Islet precursor cell (in vitro differentiated cells): ENCODE measurements at places on chromosomes 16 and 17.

- no peak for DNase-seq
Measured at GRCh38 chr17:80671825-80672110, 127.1 kb downstream of the RPTOR start.

DNA sequence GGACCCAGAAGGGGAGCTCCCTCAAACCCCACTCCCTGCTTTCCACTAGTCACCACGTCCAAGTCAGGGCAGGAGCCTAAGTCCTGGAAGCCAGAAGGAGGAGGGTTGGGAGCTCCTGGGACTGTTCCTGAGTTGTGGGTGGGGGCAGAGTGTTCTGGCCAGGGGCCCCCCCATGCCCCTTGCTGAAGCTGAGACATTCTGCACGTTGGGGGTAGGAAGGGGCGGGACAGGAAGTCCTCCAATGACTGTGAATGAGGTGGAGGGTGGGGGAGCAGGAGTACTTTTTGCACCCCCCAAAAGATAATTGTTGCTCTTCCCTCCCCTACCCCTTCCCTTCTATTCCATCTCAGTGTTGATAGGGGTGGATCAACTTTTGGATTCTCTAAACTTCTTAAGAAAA is 21.4 kb upstream of the C17orf113 start:
- no peak for DNase-seq

DNA sequence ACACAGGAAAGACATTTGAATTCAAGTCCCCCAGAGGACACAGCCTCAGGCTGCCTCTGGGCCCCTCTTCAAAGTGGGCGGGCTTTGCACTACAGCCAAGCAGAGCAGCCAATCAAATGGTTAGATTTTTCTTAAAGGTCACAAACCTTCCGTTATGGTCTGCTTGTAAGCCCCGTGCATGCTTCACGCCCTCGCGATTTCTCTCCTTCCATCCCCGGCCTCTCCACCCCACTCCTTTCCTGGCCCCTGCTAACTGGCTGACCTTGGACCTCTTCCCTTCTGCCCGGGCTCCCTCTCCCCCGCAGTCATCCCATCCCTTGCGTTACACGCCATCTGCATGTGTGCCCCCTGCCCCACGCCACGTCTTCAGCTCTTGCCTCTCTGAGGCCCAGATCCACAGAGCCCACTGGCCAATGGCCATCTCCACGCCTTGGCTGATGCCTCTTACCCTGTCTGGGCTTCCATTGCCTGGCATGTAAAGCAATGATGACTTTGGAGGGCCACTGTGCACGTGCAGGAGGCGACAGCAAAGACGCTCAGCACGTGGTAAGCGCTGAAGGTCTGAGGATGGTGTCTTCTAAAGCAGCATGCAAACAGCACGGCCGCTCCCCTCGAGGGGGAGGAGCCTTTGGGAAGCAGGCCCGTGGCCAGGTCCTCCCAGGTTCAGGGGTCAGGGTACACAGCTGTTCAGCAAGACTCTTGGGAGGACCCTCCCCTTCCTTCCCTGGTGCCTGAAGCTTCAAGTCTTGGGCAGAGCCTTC is 86.8 kb downstream of the ZDHHC7 start:
- no peak for DNase-seq

DNA sequence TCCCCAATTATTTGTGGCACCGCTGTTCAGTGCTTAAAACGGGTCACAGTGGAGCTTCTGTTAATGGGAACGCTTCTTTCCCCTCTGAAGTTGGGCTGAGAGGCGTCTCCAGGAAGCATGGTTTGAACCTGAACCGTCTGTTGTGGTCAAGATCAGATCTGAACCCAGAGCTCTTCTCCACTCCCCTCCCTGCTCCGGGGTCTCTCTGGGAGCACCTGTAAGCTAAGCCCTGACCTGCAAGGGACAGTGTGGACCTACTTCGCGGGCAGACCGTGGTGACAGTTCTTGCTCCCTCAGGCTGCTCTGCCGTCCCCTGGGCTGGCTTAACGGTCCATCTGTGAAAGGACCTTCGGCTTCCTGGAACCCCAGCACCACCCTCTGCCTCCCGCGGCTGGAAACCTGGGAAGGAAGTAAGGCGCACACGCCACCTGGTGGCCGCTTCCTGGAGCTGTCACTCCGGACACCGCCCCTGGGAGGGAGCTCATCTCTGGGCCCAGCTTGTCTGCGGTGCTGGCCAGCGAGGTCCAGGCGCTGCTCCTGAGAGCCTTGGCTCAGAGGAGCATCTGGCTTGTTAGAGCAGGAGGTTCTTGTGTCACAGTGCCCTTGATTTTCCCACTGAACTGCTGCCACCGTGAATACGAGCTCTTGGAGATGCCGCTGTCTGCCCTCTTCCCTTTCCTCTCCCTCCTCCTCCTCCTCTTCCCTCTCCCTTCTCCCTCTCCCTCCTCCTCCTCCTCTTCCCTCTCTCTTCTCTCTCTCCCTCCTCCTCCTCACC is 518.5 kb upstream of the EEF2KMT start:
- DNase-seq: peak; percentile 89

- no peak for DNase-seq
Measured at GRCh38 chr16:22322021-22322471, 24.8 kb downstream of the POLR3E start.

GRCh38 chr17:30956764-30957374 is 14.0 kb upstream of the RNF135 start:
- DNase-seq: no peak

DNA sequence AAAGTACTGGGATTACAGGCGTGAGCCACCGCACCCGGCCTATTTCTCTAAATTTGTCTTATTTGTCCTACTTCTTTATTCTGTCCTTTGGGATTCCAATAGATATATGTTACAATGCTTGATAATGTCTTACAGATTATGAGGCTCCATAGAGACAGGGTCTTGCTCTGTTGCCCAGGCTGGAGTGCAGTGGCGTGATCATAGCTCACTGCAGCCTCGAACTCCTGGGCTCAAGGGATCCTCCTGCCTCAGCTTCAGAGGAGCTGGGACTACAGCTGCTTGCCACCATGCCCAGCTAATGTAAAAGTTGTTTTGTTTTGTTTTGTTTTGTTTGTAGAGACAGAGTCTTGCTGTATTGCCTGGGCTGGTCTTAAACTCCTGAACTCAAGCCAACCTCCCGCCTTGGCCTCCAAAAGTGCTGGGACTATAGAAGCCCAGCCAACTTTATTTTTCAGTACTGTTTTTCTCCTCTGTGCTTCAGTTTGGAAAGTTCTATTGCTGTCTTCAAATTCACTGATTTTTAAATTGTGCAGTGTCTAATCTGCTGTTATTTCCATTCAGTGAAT is 10.3 kb downstream of the ANKRD13B start:
- no peak for DNase-seq

- peak; percentile 99 for DNase-seq
Measured at GRCh38 chr17:13544292-13544691, 57.4 kb downstream of the HS3ST3A1 start.

- no peak for DNase-seq
Measured at GRCh38 chr16:78473031-78473699, 373.7 kb downstream of the WWOX start.

GRCh38 chr16:56300242-56300623 is 108.9 kb downstream of the GNAO1 start:
- no peak for DNase-seq

DNA sequence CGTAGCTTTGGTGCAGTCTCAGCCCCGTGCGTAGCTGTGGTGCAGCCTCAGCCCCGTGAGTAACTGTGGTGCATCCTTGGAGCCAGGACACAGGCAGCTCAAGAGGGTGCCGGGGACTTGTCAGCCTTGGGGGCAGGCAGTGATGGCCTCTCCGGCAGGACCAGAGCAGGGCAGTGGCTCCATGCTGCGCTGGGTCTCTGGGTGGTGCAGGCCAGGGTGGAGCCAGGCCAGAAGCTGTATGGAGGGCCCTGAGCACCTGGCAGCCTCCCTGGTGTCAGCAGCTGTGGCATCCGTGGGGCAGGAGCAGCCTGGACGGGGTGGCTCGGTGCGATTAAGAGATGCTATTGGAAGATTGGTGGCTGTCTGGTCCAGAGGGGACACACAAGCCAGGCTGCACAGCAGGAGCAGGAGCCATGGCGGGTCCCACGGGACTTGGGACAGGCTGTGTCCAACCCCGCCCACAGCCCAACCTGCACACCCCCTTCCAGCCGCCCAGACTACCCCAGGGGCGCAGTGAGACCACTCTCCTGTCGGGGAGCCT is 28.3 kb upstream of the CDH15 start:
- DNase-seq: no peak

- DNase-seq: peak; percentile 55
Measured at GRCh38 chr17:78163881-78164747, 4.3 kb upstream of the SYNGR2 start.

DNA sequence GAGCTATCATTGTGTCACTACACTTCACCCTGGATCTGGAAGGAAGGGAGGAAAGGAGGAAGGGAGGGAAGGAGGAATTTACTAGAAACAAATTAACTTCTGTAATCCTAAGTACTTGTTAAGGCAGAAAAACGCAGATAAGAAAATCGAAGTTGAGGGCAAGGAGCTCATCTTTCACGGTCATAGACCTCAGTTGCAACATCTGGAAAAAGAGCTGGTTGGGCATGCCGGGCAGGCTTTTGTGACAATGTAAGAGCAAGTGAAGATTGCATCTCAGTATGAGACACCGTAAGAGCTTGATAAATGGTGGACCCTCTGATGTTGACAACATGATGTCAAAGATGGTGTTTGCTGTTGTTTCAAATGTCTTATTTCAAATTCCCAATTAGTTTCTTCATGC is 721.5 kb downstream of the MAF start:
- DNase-seq: no peak

- no peak for DNase-seq
Measured at GRCh38 chr16:62869837-62870236, 833.6 kb upstream of the CDH8 start.

GRCh38 chr16:10616419-10616755 is 36.0 kb upstream of the EMP2 start:
- no peak for DNase-seq

DNA sequence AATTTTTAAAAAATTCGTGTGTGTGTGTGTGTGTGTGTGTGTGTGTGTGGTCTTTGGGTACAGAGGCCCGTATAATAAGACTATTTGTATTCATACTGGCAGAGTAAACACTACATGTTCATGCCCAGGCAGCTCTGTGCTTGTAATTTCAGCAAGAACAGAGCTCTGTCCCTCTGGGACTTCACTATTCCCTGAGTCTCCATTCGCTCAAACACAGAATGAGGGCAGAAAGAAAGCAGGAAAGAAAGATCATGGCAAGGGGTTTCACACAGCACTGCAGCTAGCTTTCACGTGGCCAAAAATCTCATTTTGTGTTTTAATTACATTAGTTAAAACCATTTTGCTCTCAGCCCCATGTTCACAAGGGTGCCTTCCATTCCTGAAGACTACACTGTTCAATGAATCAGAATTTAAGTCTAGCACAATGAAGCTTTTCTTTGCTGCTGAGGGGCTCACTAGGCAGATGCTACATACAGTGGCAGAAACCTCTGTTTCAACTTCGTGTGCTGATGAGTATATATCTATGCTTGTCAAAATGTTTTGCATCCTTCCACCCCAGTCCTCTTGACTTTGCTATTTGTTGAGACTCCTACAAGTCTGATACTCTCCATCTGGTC is 198.4 kb upstream of the C17orf78 start:
- no peak for DNase-seq

- no peak for DNase-seq
Measured at GRCh38 chr17:2905696-2906501, 109.7 kb downstream of the RAP1GAP2 start.

- DNase-seq: no peak
Measured at GRCh38 chr17:27640790-27641189, 9.8 kb downstream of the LGALS9 start.

DNA sequence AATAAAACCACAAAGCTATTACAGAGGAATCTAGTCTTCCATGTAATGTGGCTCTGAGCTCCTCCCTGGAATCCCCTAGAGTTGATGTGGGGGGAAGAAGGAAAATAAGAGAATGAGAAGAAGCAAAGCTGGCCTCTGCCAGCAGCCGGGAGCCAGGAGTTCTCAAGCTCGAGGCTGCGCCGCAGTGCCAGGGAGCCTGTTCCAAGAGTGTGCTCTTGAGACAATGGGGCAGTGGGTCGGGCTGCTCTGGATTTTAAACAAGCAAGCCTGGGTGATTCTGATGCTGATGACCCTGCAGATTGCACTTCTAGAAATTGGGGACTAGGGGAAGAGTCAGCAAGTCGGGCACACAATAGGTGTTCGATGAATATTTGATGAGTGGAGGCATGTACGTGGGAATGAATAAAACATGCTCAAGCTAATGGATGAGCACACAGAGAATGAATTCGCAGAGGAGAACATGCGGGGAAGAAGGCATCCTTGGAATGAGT is 119.9 kb downstream of the CMIP start:
- no peak for DNase-seq

- no peak for DNase-seq
Measured at GRCh38 chr16:27156579-27156978, 46.7 kb upstream of the KDM8 start.

DNA sequence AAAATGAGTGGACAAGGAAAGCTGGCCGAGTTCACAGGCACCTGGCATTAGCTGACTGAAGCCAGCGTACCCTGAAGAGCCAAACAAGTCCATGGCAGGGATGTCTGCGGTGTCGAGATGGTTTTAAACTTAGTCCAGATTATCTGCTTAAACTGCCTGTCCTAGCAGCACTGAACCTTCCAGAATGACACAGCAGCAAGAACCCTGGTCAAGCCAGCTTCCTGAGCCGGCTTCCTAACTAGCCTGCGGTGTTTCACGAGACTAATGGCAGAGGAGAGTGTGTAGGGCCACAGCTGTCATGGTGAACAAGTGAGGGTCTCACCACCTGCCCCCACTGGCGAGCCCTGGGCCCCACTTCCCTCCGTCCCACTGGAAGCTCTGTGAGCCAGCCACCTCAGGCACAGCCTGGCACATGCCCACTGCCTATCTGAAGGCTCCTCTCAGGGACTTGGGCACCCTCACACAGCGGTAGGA is 28.8 kb upstream of the MTSS2 start:
- DNase-seq: no peak

DNA sequence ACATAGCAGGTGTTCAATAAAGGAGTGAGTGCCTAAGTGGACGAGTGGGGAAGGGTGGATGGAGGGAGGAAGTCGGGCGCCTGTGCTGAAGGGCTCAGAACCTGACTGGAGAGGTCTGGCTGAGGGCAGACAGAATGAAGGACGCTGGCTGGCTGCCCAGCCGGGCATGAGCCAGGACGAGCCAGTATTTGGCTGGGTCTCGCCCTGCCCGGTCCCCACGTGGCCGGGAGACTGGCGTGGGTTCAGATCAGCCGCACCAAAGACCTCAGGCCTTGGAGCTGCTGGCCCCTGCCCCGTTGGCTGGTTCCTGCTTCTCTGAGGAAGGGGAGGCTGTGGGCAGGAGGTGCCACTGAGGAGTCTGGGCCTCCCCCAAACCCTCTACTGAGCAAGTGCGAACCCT is 79.8 kb downstream of the ENGASE start:
- DNase-seq: no peak

- no peak for DNase-seq
Measured at GRCh38 chr17:47686276-47686635, 7.7 kb upstream of the TBKBP1 start.

DNA sequence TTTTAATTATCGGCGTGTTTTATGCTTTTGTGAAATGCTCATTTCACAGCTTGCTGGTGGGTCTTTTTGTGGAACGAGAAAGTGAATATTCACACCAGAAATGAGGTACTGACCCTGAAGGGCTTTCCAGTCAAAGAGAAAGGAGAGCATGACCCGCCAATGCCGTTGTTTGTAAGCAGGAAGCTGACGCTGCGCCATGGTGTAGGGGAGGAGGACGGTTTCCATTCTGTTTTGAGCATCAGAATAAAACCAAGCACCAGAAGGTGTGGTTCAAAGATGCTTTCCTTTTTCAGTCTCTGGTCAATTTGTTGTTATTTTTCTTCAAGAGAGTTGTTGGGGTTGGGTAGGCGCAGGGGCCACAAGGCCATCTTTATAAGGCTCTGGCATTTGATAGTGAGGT is 669.3 kb downstream of the WWOX start:
- DNase-seq: no peak
